ENCODE measurements at places on chromosomes 13 and 19.
A peak's percentile ranks its signal among the peaks of the same experiment; 100 is the strongest.

DNA sequence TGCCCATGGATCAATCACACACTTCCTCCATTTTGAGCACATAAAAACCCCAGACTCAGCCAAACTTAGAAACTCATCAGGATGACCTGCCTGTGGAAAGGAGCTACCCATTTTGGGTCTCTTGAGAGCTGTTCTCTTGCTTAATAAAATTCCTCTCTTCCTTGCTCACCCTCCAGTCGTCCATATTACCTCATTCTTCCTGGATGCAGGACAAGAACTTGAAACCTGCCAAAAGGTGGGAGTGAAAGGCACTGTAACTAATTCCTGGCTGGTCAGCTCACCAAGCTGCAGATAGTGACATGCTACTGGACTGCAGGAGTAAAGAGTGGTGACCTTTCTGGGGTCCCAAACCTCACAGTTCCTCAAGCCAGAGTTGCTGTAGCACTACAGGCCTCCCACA lies 20.2 kb downstream of the LIG4 start:
- no peak for DNase-seq

DNA sequence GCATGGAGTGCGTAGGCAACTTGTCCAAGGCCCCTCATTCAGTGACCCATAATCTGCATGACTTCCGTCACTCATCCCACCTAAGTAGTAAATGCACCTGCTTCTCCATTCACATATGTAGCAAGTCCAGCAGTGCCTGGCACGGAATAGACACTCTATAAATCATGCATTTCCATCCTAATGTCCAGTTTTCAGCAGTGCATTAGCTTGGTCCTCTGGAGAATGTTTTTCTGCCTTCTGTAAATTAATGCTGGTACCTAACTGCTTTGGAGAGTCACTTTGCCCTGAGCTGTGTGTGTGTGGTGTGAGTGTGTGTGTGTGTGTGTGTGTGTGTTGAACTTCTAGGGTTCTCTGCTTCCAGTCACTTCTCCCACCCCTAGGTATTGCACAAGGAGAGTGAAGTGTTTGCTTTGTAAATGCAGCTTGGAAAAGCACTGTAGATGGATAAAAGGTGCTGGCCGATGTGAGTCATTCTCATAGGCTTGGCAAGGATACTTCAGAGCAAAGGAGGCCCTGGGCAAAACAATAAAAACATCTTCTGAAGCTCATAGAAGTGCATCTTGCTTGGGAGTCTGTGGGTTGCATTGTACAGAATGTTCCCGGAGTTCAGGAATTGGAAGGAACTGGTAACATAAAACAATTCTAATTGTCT lies 181.8 kb downstream of the KATNAL1 start:
- no peak for DNase-seq

DNA sequence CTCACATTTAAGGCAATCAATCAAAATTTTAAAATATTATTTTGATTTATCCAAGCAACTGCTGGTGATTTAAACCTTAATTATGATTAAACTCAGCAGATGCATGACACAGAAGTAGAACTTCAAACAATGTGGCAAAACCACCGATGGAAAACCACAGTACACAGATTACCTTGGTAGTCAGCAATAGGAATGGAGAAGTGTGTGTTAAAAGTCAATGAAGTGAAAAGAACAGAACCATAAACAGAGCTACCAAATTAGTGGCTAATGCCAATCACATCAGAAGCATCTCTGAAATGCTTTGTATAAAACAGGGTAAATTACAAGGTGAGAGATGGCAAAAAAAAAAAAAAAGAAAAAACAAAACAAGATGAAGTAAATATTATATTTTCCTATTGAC lies 31.2 kb downstream of the KATNAL1 start:
- no peak for DNase-seq

DNA sequence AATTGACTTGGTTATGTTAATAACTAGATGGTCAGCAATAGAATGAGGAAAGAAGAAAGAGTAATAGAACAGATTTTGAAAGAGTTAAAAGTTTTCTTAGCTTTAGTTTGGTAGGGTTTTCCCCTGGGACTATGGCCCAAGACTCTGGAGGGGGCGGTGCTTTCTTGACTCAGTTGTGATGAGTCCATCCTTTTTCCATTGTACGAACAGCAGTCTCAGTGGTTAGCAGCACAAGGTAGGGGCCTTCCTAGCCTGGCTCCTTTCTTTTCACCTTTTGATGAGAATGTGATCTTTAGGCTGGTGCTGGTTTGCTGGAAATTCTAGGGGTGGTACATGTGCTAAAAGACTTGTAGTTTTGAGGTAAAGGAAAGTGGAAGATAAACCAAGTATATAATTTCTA lies 38.8 kb downstream of the ZNF506 start:
- DNase-seq: no peak

- peak; percentile 58 for DNase-seq
These were observed 64.6 kb downstream of the PDS5B start for GRCh38 chr13:32650705-32651311.

DNA sequence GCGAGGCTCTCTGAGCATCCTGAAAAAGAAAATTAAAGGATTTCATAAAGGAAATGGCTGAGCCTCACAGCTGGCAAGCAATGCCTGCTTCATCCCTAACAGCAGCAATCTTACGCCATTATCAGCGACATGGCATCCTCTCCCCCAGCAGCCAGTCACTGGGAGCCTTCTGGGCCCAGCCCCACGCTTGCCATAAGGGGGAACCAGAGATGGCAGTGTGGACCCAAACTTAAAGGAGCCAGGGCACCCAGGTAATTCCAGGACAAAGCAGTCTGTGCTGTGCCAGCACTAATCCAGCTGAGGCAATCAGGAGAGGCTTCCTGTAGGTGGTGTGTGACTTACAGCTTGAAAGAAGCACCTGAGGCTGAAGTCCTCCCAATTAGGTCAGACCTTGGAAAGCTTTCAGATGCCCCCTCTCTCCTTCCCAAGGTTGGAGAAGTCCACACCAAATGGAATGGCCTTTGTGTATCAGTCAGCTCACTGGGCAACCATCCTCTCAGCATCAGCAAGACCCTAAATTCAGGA lies 10.3 kb downstream of the VSTM2B start:
- DNase-seq: peak; percentile 34

- no peak for DNase-seq
These were observed 43.0 kb upstream of the UBL3 start for GRCh38 chr13:29893438-29893837.

GRCh38 chr19:49605605-49606004 lies 14.6 kb downstream of the PRR12 start:
- DNase-seq: no peak

- no peak for DNase-seq
These were observed 56.6 kb downstream of the SLITRK1 start for GRCh38 chr13:83825676-83826075.

DNA sequence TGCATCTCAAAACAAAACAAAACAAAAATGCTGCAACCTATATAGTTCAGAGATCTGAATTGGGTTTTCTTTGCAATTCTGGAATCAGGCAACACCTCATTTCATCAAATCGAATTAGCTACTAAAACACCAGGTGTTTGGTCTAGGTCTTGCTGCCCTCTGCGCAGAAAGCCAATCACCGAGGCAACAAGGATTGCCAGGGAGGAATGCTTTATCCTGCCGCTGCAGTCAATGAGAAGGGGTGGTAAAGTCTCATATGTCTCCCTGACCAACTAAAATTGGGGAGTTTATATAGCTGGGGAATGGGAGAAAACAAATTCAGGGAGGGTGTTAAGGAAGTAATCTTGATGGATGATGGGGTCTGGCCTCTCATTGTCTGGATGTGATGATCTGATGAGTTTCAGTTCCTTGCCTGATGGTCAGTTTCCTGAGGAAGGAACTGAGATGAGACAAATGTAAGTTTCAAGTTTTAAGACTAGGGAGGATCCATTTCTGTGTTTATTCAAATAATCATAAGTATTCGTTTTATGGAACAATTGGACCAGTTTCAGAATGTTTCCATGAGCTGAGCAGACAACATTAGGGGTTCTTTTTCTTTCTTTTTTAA lies 5.0 kb upstream of the YJU2 start:
- DNase-seq: no peak

- DNase-seq: no peak
These were observed 27.7 kb upstream of the FAM216B start for GRCh38 chr13:42753697-42754096.

DNA sequence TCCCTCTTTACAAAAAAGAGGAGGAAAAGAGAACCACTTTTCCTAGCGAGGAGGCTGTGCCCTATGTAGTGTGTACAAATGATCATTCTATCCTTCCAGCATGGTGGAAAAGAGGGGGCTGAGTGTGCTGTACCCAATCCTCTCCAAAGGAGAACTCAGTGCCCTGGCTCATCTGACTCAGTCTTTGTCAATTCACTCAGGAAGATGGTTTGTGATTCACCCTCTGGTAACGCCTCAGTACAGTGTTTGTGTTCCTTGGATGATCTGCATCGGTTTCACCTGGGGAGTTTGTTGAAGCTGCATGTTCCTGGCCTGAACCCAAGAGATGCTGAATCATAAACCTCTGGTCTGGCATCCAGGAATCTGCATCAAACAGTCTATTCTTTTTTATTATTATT lies 18.3 kb upstream of the ENOX1 start:
- no peak for DNase-seq

- no peak for DNase-seq
These were observed 4.8 kb upstream of the CCDC70 start for GRCh38 chr13:51856998-51857397.
